ENCODE measurements at places on chromosomes 16 and 17. TPM values are rescaled to one million over a fixed set of nuclear protein-coding genes. Genes with fewer than 3 reads are reported as not detected.
A peak's percentile ranks its signal among the peaks of the same experiment; 100 is the strongest.

DNA sequence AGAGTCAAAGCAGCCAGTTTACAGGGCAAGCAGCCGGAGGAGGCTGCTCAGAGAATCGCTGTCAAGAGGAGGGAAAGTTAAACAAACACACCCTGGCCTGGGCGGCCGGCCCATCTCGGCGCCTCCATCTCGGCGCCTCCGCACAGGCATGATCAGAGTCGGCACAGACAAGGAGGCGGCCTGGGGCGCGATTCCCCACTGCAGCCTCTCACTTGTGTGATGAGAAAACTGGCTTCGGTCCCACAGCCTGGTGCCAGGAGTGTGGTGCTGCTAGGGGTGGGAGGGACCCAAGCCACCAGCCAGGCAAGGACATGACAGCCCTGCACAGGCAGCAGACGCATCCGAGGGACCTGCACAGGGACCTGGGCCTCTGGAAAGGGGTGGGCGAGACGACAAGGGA, 17.7 kb downstream of the SLC38A10 start:
- peak overlapping the region; percentile 29 for H3K27ac ChIP-seq
- peak; percentile 53 for DNase-seq
- no peaks in the 10 kb centered on the region for H3K27me3 ChIP-seq
- no peaks in the 10 kb centered on the region for H3K36me3 ChIP-seq

- no peaks in the 10 kb centered on the region for H3K36me3 ChIP-seq
- H3K4me1 ChIP-seq: peaks cover under 1% of the 10 kb centered on the region
- H3K4me3 ChIP-seq: no peak overlapping the region
- H3K27ac ChIP-seq: no peak overlapping the region
- H3K27me3 ChIP-seq: peaks cover 4% of the 10 kb centered on the region
- no peak for DNase-seq
These were observed 5.3 kb upstream of the NTN3 start for GRCh38 chr16:2465653-2466415.

DNA sequence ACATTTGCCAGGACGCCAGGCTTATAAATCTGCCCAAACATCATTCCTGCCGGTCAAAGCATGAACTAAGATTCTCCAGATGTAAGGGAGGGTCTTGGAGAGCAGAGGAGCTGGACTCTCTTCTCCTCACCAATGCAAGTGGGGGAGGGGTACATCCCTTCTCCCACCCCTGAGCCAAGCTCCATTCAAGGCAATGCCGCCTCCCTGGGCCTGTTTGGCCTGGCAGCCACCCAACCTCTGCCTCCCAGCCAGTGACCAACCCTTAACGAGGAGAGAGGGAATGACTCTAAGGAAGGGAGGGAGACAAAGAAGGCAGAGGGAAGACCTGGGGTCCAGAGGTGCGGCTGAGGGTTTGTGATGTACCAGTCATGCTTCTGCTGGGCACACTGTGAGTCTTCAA, 13.8 kb downstream of the C17orf50 start:
- no peaks in the 10 kb centered on the region for H3K36me3 ChIP-seq
- H3K27me3 ChIP-seq: no peaks in the 10 kb centered on the region
- H3K4me1 ChIP-seq: no peaks in the 10 kb centered on the region
- no peak overlapping the region for H3K4me3 ChIP-seq
- peak overlapping the region; percentile 67 for H3K27ac ChIP-seq

- H3K4me3 ChIP-seq: no peak overlapping the region
- no peak overlapping the region for H3K27ac ChIP-seq
These were observed 49.4 kb upstream of the PVALEF start for GRCh38 chr17:81115749-81116464.

DLX3 gene
- not detected for total RNA-seq

DNA sequence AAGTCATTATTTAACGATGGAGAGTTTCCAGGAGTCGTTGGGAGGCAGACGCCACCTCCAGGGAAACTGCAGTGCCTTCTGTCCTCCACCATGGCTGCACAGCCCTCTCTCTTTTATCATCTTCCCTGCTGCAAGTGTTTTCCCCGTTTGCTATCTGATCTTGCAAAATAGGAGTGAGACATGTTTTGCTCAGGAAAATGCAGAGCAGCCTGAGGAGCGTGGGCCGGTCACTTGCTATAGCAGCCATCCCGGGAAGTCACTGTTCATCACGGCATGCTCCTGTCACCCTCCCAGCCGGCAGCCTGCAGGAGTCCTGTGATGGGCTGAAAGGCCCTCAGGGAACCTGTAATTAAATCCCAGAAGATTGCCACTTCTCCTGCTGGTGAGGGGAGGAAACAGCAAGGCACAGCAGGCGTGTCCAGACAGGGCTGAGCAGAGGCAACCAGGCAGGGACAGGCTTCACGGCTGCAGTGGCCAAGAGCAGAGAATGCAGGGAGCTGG, 143.1 kb downstream of the GSG1L start:
- no peaks in the 10 kb centered on the region for H3K27me3 ChIP-seq
- DNase-seq: no peak
- H3K36me3 ChIP-seq: no peaks in the 10 kb centered on the region

DNA sequence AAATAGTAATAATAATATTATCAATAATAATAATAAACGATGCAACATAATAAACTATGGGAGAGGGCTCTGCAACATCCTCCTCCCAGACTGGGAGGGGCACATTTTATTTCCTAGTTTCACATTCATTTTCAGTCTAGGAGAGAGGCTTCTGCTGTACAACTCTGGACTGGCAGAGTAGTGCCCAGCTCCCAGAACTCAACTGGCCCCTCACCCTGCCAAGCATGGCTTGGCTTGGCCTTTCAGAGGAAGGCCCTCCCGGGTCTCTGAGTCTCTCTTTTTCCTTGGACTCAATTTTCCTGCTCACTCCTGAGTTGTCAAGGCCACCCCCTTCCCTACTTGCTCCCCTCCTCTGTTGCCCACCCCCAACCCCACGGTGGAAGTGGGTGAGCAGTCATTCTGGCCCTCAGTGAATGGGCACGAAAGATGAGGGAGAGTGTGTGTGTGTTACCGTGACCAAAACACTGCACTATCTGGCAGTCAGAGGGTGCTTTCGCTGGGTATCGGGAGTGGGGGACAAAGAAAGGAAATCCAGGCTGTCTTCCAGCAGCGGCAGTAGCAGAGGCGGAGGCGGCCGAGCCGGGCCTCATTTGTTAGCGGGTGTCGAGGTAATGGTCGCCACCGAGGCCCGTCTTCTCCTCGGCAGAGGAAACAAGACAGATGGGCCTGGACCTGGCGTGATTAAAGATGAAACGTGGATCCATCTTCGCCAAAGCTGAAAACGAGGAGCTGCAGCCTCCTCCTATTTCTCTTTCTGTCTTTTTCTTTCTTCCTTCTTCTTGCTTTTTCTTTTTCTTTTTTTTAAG, 2.3 kb downstream of the HOXB4 start:
- H3K27ac ChIP-seq: peak overlapping the region; percentile 10
- DNase-seq: no peak
- H3K36me3 ChIP-seq: no peaks in the 10 kb centered on the region
- H3K4me1 ChIP-seq: peaks cover 4% of the 10 kb centered on the region

- no peaks in the 10 kb centered on the region for H3K4me1 ChIP-seq
- no peak for DNase-seq
- no peaks in the 10 kb centered on the region for H3K36me3 ChIP-seq
- no peak overlapping the region for H3K4me3 ChIP-seq
These were observed 218.3 kb downstream of the CDH13 start for GRCh38 chr16:82845116-82845515.

DNA sequence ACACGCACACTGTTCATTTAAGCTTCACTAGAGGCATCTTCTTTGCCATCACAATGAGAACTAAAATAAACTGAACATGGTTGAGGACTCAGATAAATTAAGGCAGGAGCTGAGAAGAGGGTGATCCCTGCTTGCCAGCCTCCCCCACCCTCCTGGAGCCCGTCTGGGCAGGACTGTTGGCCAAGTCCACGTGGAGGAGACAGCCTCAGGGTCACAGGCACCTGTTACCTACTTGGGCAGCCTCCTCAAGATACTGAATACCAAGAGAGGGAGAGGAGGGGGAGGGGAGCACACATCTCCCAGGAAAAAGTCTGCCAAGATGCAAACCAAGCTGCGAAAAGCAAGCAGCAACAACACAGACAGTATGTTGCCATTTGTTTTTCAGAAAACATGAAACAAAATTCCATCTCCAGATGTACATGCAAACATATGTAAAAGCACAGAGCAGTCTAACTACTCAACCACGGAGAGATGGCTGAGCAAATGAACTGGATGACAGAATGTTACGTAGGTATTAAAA, 67.4 kb downstream of the SLC39A11 start:
- H3K4me3 ChIP-seq: no peak overlapping the region
- no peaks in the 10 kb centered on the region for H3K4me1 ChIP-seq
- DNase-seq: no peak

DNA sequence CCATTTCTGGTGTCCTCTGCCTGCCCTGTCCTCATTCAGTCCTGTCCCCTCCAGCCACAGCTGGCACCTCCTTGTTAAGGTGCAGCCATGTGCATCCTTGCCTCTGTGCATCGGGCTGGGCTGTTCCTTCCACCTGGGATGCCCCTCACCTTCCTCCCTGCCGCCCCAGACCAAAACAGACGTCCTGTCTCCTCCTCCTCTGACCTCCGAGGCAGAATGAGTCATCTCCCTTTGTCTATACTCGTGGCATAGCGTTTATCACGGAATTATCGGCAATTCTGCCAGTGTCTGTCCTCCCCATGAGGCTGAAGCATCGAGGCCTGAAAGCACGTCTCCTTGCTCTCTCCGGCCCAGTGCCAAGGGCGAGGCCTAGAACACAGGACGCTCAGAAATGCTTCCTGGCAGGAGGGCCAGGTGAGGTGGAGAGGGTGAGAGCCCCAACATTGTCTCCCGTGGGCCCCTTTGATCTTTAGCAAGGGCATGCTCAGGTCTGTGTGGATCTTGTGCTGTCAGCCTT, 4.6 kb downstream of the RAI1 start:
- H3K4me1 ChIP-seq: peaks cover 22% of the 10 kb centered on the region
- peak; percentile 52 for DNase-seq
- no peaks in the 10 kb centered on the region for H3K27me3 ChIP-seq
- H3K27ac ChIP-seq: peak overlapping the region; percentile 79
- H3K36me3 ChIP-seq: no peaks in the 10 kb centered on the region

DNA sequence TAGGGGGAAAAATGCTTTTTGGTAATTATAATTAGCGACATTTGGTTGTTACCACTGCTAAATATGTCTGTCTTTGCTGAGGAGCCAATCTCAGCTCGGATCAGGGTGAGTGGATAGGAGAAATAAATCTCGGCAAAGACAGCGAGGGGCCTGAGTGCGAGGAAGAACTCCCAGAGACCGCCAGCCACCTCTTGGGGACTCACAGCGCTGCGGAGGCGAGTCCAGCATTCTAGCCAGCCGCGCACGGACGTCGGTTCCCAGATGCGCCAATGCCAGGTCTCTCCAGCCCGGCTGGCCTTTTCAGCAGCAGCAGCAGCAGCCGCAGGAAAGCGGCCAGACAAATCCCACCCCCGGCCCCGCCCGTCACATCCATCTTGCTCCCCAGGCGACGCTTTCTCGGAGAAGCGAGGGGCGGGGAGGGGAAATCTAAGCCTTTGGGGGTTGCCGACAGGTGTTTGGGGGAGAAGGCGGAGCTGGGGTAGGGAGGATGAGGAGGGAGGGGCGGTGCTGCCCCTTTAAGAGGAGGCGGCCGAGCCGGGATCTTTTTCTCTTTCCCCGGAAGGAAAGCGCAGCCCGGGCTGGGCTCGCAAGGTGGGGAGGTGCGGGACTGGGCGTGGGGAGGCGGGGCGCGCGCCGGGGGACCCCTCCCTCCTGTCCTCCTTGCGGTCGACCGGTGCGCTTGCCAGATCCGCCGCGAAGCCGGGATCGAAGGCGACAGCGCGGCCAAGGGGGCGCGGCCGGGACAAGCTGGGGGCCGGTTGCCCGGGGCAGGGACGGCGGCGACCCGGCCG, at the start of gene ITGA3:
ITGA3 (plus strand) TSS at position 685 of the 791 bp plus-strand sequence. CDS start 330 bp downstream, outside the sequence.
- no peaks in the 10 kb centered on the region for H3K27me3 ChIP-seq
- peak within 1 kb of the TSS; percentile 54 for H3K4me3 ChIP-seq
- peaks cover 12% of the 10 kb centered on the region for H3K4me1 ChIP-seq
- peak within 1 kb of the TSS; percentile 91 for H3K27ac ChIP-seq
- H3K36me3 ChIP-seq: no peaks in the 10 kb centered on the region

EFCAB13 gene
- 9.2 TPM for total RNA-seq
